ENCODE measurements at places on chromosomes 7 and 10.

DNA sequence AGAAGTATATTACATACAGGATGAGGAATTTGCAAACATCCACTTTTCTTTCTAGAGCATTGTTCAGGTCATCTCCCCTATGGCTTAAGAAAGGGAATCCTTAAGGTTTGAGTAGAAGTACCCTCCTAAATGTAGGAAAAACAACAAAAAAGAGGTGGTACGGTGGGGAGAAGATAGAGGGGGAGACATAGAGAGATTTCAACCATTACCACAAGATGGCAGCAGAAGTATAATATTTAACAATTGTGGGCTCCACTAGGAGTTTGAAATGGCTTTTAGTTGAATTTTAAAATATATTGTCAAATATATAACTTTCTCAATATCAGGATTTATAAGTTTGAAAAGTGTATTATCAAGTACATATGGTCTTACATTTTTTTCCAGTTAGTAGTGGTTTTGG is 72.7 kb upstream of the PRKG1 start:
- no peak for DNase-seq

- DNase-seq, result no peak
These were observed 44.0 kb upstream of the TNRC18 start for GRCh38 chr7:5467645-5468044.

DNA sequence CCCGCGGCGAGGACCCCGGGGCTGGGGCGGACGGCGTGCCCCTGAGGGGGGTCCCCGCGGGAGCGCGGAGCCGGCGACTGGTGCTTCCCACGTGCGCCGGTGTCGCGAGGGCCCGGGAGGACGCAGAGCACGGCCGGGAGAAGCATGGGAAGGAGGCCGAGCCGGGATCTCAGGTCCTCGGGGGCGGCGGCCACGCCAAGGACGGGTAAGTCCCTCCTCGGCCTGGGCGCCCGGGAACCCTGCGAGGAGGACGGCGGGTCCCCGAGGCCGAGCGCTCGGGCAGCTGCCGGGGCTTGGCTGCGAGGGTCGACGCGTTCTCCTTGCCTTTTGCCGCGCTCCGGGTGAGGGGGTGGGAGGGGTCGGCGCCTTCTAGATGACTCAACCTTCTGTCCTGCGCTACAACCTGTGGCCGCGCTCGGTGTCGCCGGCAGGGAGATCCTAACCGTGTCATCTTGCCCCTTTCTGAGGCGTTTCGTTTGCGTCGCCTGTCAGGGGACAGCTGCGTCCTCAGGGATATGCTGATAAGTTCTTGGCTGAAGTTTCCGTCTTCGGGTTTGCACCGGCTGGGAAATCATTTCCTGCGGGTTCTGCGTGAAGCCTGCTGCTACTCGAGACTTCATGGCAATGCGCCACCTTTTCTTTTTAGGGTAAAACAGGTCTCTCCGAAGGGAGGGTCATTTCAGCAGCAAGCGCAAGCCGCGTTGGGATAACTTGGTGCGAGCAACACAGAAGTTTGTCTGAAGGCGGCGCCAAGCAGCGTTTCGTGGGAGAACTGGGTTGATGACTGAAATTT is 529 bp downstream of the TASOR2 start:
- no peak for DNase-seq

- no peak for DNase-seq
These were observed 26.3 kb downstream of the CRCP start for GRCh38 chr7:66140924-66141323.

DNA sequence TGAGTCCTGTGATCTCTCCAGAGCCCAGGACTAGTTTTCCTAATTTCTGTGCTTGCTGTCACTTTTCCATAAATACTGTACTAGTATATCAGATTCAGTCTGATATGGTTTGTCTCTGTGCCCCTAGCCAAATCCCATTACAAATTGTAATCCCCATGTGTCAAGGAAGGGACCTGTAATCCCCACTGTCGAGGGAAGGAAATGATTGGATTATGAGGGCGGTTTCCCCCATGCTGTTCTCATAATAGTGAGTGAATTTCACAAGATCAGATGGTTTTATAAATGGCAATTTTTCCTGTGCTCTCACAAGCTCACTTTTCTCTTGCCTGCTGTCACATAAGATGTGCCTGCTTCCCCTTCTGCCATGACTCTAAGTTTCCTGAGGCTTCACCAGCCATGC is 54.8 kb upstream of the IFRD1 start:
- DNase-seq, result no peak

- no peak for DNase-seq
These were observed 35.2 kb upstream of the FZD1 start for GRCh38 chr7:91228927-91229558.

DNA sequence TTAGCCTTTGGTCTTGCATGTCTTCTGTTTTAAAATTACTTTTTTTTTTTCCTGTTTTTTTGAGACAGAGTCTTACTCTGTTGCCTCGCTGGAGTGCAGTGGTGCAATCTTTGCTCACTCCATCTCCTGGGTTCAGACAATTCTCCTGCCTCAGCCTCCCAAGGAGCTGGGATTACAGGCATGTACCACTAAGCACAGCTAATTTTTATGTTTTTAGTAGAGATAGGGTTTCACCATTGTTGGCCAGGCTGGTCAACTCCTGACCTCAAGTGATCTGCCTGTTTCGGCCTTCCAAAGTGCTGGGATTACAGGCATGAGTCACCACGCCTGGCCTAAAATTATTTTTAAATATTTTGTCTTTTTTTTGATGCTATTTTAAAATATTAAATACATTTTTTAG is 38.5 kb downstream of the MLLT10 start:
- DNase-seq, result no peak

DNA sequence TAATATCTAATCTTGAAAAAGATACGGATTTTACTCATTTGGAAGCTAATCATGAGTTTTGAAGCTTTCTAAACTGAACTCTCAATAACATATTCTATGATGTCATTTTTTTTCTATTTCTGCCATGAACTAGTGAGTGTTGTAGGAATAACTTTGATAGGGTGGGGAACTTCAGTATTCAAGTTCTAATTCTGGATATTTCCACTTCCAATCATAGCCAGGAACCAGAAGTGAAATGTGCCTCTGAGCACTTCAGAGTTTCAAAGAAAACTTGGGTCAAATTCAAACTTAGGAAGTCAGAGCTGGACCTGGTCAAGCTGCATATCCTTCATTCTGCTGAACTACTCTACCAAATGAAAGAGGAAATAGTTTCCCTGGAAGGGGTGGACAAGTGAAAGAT is 847 bp downstream of the AGMO start:
- DNase-seq, result no peak

GRCh38 chr7:28507525-28508282 is 95.4 kb downstream of the CREB5 start:
- DNase-seq, result no peak

DNA sequence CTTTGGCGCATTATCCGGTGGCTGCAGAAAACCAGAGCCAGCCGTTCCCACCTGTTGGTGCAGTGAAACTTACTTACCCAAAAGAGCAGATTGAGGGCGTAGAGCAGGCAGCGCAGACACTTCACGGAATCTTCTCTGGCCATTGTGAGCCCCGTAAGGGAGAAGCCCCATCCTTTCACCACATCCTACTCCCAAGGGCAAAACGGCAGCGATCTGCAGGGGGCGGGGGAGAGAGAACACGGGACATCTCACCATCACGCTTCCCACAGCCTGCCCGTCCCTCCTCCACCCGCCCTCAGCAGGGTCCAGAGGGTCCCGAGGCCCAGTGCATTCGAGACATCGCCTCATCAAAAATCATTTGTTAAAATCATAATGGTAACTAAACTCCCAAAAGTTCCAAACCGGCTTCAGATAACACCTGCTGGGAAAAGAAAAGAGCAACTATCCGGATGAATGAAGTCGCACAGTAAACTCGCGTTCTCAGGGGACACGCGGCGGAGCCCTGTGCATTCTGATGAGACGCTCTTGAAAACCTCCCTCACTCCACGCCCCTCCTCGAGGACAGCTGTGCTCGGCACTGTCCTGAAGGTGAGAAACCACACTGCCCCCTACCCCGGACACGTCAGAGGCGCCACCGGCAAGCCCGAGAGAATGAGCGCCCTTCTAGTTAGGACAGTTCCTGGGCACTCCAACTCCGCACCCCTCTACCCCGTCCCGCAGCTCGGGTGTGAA is 1.2 kb downstream of the TSPAN12 start:
- no peak for DNase-seq

DNA sequence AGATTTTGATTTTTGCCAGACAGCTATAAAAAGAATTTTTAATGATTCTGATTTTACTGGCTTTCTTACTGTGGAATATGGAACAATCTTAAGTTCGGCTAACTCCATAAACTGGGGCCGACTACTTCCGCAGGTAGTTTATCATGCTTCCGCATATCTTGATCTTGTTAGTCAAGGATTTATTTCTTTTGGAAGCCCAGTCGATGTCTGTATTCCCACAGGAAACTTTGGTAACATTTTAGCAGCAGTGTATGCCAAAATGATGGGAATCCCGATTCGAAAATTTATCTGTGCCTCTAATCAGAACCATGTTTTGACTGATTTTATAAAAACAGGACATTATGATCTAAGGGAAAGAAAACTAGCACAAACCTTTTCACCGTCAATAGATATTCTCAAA is 8.1 kb downstream of the THNSL1 start:
- DNase-seq, result no peak

GRCh38 chr7:42262964-42263363 is 26.0 kb upstream of the GLI3 start:
- DNase-seq, result no peak

DNA sequence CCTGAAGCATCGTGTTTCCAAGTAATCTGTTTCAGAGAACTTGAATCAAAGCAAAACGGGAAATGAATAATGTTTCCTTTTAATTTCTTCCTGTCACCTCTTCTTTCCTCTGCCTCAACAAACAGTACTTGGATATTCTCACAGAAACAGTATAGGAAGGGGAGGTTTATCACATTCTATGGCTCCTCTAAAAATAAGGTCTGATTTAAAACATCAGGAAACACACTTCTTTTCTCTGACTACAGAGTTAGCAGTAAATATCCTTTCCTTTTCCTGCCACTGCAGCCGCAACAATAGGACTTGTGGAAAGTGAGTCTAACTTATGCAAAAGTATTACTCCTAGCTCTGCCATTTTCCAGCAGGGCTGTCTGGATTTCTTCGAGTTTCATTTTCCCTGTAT is 62.3 kb downstream of the CH25H start:
- DNase-seq, result no peak

DNA sequence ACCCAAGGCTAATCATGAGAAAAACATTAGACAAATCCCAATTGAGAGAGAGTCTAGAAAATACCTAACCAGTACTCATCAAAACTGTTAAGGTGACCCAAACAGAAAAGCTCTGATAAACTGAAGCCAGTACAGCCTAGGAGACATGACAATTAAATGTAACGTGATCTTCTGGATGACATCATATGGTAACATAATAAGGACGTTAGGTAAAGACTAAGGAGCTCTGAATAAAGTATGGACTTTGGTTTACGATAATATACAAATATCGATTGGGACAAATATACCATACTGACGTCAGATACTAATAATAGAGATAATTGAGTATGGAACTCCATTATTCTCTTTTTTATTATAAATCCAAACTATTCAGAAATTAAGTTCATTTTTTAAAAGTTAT is 561.1 kb upstream of the STEAP1 start:
- no peak for DNase-seq

DNA sequence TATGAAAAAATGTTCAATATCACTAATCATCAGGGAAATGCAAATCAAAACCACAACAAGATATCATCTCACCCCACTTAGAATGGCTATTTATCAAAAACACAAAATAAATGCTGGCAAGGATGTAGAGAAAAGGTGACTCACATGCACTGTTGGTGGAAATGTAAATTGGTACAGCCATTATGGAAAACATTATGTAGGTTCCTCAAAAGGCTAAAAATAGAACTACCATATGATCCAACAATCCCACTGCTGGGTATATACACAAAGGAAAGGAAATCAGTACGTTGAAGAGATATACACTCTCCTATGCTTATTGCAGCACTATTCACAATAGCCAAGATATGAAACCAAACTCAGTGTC is 50.2 kb downstream of the CDK1 start:
- no peak for DNase-seq

DNA sequence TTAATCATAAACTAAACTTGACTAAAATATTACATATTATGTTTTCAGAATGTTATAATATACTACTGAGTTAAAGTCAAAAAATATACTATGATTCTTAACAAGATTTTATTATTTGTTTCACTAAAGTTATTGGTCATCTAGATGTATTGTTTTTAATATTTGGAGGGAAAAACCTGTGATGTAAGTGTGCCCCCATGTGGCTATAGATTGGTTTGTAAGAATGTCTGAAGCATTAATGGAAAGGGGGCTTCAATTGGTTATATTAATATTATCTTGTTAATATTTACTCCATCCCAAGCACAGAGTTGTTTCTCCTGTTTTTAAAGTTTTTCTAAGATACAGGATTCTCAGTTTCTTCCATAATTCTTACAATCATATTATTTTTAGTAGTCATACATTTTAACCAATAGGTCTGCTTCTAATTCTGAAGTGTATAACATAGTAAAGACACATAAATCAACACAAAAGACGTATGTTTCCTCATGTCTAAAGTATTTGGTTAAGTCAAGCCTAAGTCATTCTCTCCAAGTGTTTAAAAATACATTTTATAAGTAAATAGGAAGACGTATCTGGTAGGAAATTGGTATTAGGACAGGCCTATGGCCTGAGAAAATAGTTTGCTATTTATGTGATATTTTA is 58.0 kb downstream of the GNAT3 start:
- DNase-seq, result no peak

GRCh38 chr10:5833814-5834213 is 20.6 kb upstream of the GDI2 start:
- no peak for DNase-seq

GRCh38 chr10:84155521-84155920 is 16.2 kb downstream of the GHITM start:
- DNase-seq, result no peak

GRCh38 chr7:134690614-134691504 is 44.2 kb downstream of the BPGM start:
- no peak for DNase-seq

DNA sequence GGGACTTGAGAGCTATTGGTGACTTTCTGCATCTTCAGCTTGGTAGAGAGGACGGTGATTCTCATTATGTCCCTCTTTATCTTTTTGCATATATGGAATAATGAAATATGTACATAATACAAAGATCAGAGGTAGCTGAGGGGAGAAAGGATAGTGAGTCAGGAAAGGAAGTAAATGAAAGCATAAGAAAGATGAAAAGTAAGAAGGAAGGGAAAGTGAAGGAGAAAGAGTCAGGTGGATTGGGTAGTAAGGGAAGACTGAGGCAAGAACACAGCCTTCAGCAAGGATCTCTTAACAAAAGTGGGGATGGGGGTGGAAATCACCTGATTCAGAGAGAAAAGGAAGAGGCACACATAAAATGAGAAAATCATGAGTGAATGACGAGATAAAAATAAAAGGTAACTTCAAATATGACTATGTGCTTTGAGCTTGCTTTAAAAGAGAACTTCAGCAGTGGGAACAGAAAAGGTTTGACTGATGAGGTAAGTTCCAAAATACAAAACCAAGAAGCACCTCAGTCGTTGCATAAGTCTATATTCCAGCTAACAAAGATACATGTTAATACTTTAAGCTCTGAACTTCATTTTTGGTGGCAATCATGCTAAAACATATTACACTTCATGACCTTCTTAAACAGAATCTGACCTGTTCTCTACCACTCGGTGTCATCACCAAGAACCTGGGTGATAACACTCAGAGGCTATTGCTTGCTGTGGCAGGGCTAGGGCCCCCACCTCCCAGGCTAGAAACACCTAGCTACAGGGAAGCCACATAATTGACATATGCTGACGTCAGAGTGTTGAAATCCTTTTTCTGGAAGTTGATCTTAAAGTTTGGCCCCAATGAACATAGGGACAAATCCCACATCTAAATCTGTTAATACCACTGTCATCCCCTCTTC is 32.9 kb downstream of the NRCAM start:
- no peak for DNase-seq

GRCh38 chr10:60312818-60313588 is 76.7 kb downstream of the ANK3 start:
- no peak for DNase-seq
